ENCODE measurements at places on chromosomes 16 and 17.

- no peak for DNase-seq
Measured at GRCh38 chr16:54175552-54176375, 110.8 kb downstream of the IRX3 start.

DNA sequence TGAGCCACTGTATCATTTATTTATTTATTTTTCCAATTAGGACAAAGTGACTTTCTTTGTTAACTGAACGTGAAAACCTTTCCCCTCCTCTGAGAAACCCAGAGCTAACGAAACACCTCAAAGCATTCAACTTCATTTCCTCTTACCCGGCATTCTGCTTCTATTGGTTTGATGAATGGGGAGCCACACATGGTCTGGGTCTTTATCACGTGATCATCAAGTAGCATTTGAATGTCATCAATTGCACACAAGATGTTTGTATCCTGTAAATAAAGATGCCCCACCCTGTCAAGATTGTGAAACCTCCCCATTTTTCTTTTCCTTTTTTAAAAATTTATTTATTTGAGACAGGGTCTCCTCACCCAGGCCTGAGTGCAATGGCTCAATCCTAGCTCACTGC lies 80.1 kb downstream of the DNAH3 start:
- no peak for DNase-seq

- no peak for DNase-seq
Measured at GRCh38 chr17:39607057-39607850, 466 bp downstream of the NEUROD2 start.

- DNase-seq: no peak
Measured at GRCh38 chr17:77496401-77496801, 355.6 kb downstream of the SEC14L1 start.

DNA sequence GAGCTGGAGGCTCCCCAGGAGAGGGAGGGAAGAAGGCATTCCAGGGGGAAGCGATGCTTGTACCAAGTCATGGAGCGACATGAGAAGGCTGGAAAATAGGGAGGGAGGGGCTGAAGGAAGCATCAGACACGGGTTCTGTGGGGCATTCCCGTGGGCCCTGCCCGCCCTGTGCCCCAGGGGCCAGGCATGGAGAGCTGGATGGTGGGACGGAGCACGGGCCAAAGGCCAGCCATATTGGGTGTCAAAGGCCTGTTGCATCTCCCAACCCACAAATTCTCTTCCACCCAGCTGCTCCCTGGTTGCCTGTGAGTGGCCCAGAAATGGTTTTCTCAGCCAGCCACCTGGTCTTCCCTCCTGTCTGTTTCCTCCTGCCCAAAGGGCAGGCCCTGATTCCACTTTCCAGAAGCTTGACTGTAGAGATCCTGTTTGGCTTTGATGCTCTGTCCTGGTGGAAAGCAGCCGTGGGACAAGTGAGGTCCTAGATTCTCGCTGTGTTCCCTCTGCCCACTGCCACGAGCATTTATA lies 3.2 kb downstream of the CDR2L start:
- DNase-seq: no peak

DNA sequence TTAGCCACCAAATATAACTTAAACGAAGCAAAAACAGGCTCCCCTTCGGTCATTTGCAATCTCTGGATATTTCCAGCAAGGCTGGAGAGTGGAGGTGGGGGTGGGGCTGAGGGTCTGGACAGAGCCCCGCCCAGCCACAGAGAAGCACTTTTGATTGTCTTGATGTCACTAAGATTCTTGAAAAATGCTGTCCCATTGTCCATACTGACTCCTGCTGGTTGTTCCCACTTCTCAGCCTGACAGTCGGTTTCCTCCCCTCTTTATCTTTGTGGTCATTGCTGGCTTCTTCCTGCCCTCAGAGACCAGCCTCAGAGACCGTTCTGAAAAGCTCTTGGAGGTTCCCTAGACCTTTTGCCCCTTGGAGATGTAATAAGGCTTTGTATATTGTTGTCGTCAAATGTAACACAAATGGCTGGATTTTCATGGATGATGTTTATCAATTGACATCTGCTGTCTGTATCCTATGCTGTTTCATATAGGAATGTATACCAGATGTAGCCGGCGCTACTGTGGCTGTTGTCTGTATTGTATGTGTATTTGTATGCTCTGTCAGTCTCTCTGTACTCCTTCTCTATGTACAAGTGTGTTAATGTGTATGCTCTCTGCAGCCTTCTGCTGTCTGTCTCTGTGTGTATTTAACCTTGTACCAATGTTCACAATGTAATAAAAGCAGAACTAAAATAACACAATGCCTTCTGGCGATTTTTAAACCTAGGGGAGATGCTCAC lies 94.8 kb upstream of the DNAH9 start:
- DNase-seq: no peak

GRCh38 chr16:47956916-47957315 lies 198.9 kb downstream of the ABCC12 start:
- no peak for DNase-seq

DNA sequence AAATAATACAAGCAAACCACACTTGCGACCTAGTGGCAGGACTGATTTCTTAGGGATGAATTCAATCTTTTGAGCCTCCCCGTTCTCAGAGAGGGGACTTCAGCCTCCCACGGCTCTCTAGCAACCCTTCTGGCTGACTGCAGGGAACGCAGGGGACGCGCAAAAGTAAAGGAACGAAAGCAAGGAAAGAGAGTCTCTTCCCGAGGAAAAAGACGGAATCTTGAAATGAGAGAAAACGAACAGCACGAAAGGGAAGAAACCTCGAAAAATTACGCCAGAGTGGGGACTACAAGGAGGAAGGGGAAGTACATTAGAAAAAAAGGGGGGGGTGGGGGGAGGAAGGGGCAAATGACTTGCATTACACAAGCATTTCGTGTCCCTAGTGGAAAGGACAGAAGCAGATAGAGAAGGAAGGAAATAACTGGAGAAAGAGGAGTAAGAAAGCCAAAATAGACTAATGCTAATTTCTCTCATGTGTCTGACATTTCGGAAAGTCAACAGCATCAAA lies 1.2 kb downstream of the GRB2 start:
- DNase-seq: no peak

DNA sequence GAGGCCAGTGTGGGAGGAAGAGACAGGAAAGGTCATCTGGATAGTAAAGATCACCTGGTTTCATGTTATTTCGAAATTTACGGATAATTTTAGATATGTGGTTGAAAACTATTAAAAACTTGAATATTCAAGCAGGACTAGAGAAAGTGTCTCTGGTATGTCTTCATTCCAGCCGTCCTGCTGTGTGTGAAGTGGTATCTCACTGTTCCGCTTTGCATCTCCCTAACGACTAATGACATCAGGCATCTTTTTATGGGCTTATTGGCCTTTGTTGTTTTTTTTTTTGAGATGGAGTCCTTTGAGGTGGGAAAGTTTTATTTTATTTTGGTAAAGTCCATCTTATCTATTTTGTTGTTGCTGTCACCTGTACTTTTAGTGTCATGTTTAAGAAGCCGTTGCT lies 214.4 kb upstream of the CHMP6 start:
- DNase-seq: no peak

GRCh38 chr16:25689137-25689836 lies 2.5 kb upstream of the HS3ST4 start:
- DNase-seq: no peak

DNA sequence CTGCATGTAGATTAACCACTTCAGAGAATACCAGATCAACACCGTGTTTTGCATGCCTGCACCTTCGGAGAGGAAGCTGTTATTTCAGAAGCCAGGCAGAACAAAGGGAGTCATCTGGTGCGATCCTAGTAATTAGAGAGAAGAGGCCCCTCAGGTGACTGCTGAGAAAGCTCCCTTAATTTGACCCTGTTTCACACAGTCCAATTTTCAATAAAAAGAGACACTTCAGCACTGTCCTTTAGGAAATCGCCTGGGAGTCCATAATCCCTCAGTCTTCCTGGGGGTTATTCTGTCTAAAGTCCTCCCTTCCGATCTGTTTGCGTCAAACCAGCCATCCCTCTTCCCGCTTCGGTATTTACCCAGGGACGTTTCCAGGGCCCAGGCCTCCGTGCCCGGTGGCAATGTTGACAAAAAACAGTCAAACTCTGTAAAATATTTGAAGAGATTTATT lies 23.4 kb upstream of the TNRC6C start:
- no peak for DNase-seq

DNA sequence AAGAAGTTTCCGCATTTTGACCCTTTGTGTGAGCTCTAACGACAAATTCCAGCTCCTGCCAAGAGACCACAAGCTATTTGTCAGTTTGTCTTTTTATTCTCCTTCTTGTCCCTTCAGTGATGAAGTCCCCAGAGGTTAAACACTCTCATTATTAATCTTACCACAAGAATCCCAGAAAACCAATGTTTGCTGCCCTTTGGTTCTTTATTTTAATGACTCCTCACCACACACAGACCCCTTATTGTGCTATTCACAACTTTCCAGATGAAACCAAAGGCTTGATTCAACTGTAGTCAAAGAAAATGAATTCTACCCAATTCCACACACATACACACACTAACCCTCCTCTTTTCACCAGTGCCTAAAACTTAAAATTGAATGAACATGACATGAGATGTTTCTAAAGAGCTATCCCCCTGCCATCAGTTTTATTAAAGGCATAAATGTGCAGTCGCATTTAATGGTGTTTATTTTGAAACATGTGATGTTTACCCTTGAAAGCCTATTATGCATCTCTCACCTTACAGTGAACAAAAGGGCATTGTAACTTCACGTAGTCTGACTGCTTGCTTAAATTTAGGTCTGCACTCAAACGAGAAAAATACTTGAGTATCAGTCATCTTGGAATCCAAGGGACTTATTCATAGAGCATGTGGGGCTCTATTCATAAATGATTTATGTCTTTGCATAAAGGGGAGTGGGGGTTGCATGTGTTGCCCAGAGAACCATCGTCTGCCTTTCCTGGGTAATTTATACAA lies 44.1 kb downstream of the PCTP start:
- no peak for DNase-seq

- DNase-seq: no peak
Measured at GRCh38 chr17:57585341-57586195, 159.5 kb downstream of the CCDC182 start.

- DNase-seq: no peak
Measured at GRCh38 chr16:3101018-3101840, 2.1 kb upstream of the ZSCAN10 start.

- DNase-seq: no peak
Measured at GRCh38 chr17:4766723-4767122, 5.0 kb upstream of the TM4SF5 start.

- no peak for DNase-seq
Measured at GRCh38 chr17:1074886-1075605, 78.1 kb downstream of the TIMM22 start.

- no peak for DNase-seq
Measured at GRCh38 chr16:68713361-68713760, 23.7 kb upstream of the CDH1 start.

GRCh38 chr17:393806-394717 lies 41.5 kb upstream of the RPH3AL start:
- DNase-seq: no peak

DNA sequence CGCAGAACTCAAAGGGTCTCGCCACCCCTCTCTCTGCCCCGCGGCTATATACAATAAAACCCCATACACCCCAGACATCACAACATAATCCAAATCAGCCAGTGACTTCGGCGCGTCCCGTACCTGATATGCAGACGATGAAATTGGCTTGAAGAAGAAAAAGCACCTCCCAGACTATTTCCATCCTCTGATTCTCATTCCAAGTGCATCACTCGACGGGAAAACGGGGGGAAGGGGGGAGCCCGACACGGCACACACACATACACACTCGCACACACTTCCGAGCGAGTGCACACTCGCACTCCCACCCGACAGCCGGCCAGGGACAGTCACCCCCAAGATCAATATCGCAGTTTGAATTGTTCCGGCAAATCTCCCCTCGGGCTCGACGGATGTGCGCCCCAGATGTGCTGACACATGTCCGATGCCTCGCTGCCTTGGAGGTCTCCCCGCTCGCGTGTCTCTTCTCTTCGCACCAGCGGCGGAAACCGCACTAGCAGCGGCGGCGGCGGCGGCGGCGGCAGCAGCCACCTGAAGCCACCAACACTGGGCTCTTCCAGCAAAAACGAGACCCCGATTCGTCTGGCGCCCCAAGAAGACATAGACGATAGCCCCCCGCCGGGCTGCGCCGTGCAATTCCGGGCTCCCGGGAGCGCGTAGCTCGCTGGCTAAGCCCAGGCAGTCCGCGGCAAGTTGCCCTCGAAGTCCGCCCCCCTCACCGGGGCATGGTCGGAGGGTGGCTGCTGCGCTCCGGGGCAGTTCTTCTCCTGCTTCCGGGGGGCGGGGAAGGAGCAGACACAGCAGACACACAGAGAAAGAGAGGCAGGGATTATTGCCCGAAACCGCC lies 688 bp downstream of the CA10 start:
- DNase-seq: no peak

DNA sequence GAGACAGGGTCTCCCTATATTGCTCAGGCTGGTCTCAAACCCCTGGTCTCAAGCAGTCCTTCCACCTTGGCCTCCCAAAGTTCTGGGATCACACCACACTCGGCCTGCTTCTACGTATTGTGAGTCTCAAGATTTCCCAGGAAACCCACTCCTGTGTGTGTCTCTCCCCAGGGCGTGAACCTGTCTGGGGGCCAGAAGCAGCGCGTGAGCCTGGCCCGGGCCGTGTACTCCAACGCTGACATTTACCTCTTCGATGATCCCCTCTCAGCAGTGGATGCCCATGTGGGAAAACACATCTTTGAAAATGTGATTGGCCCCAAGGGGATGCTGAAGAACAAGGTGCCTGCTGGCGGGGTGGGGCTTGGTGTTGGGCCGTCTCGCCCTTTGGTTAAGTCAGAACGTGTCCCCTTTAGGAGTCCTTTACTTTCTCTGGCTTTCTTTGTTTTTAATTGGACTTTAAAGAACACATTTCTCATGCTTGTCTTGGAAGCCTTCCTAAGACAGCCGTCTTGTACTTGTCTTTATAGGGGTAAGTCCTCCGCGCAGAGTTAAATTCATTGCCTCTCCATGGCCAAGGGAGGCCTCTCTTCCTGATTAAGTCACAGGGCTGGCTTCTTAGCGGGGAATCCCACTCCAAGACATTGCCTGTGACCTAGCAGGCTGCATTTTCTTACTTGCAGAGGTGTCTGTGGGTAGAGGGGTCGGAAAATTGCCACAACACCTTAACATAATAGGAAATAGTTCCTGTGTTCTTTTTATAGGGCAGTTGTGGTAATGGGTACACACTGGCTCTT lies 136.4 kb downstream of the ABCC6 start:
- no peak for DNase-seq

- DNase-seq: no peak
Measured at GRCh38 chr16:4888428-4889135, 41.3 kb downstream of the UBN1 start.

DNA sequence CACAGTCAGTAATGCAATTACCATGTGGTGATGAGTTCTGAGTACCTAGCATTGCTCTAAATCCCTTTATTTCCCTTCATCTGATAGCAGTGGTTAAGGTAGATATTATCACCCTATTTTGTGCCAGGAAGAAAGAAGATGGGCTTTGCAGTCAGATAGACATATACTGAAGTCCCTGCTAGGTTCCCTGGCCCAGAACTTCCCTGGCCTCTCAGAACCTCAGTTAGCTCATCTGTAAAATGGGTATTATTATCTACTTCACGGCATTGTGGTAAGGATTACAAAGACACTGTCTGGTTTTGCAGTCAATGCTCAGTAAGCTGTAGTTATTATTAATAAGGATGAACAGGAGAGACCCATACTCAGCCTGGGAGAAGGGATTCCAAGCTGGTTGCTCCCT lies 4.6 kb upstream of the CRYBA1 start:
- no peak for DNase-seq

Measured in activated CD4-positive, alpha-beta T cell treated with anti-CD3 and anti-CD28 coated beads, Interleukin-2, amount 50 U/mL, for 24 hours (primary cell).